ENCODE measurements at places on chromosomes 13 and 19.

DNA sequence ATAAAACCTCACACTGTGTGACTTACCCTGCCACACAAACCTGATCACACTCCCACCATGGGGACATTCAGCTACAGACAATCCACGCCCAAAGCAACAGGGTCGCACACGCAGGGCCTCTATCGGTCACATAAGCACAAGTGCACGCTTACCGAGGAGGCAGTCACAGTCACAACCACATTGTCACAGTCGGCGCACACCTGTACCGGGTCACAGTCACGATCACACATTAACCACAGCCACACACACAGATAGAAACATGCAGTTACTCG lies 579 bp downstream of the ZNF566 start:
- peak; percentile 49 for DNase-seq

- no peak for DNase-seq
Observed at GRCh38 chr19:10503002-10503789, at the start of gene KEAP1. TSS of gene KEAP1 (minus strand) at chr19:10503356. CDS start at chr19:10500033, 3,323 bp downstream.

DNA sequence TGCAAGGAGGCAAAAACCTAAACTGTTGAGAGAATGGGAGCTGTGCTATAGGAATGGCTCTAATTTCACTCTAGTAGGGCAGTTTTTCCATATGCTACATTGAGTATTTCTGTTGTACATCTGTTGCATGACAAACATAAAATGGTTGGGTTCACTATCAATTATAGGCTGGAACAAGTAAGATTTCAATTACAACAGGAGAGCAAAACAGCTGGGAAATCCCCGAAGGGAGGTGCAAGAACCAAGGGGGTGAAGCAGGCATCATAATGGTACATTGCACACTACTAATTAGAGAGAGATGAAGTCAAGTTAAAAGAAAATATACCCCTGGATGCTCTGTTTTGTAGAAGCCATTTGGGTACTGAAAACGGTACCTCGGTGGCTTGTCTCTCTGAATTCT lies 389.5 kb downstream of the PCDH9 start:
- DNase-seq = no peak

GRCh38 chr19:18696023-18696422 lies 12.5 kb downstream of the CRTC1 start:
- DNase-seq = no peak

GRCh38 chr13:45216193-45216592 lies 15.3 kb upstream of the KCTD4 start:
- DNase-seq = no peak

All from CD4-positive, alpha-beta T cell treated with Interleukin-2 at 100 ng/mL for 4 hours (primary cell).